Naive thymus-derived CD4-positive, alpha-beta T cell (primary cell): ENCODE measurements at places on chromosomes 7 and 10.

DNA sequence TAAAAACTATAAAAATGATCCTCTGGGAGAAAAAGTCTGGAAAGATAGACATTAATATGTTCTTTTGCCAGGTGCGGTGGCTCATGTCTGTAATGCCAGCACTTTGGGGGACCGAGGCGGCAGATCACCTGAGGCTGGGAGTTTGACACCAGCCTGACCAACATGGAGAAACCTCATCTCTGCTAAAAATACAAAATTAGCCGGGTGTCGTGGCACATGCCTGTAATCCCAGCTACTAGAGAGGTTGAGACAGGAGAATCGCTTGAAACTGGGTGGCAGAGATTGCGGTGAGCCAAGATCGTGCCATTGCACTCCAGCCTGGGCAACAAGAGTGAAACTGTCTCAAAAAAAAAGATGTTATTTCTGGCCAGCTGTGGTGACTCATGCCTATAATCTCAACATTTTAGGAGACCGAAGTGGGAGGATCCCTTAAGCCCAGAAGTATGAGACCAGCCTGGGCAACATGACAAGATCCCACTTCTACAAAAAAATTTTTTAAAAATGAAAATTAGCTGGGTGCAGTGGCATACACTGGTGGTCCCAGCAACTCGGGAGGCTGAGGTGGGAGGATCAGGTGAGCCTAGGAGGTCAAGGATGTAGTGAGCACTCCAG lies 101.9 kb upstream of the LRRN3 start:
- no peak for DNase-seq

DNA sequence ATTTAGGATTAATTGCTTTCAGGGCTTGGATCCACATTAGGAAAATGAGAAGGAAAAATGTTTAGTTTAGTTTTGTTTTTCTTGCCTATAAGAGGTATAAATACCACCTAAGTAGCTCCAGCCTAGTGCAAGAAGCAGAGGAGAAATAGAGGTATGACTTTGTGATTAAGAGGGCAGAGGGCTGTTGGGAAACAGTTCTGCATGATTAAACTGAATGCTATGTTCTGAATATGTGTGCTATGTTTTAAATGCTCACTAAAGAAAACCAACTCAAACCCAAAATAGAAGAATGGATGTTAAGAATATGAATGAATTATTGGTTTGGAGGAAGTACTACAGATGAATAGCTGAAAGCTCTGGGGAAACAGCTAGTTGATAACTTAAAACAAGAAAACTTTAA lies 7.6 kb downstream of the CALCR start:
- DNase-seq: no peak

GRCh38 chr7:98341106-98341505 lies 59.6 kb downstream of the BRI3 start:
- DNase-seq: no peak

GRCh38 chr10:34612446-34612845 lies 202.7 kb downstream of the PARD3 start:
- no peak for DNase-seq

GRCh38 chr10:66483966-66484365 lies 441.9 kb upstream of the LRRTM3 start:
- no peak for DNase-seq

GRCh38 chr10:49150426-49150825 lies 16.6 kb upstream of the FAM170B start:
- no peak for DNase-seq

DNA sequence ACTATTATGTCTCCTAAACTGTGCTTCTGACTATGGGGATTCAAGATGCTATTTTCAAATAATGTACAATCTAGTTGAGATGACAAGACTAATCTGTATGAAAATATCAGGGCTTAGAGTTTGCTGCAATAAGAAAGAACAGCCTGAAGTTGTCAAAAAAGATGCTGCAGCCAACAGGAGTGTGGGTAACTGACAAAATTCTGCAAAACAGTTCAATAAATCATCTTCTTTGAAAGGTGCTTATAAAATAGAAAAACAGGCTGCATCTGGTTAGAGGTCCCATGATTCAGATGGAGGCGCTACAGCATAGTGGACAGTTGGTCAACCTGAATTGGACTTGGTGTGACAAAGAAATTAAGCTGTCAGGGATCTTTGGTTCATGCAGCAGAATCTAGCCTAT lies 511.0 kb downstream of the XPNPEP1 start:
- DNase-seq: no peak
